ENCODE measurements at places on chromosomes 2 and 18.

DNA sequence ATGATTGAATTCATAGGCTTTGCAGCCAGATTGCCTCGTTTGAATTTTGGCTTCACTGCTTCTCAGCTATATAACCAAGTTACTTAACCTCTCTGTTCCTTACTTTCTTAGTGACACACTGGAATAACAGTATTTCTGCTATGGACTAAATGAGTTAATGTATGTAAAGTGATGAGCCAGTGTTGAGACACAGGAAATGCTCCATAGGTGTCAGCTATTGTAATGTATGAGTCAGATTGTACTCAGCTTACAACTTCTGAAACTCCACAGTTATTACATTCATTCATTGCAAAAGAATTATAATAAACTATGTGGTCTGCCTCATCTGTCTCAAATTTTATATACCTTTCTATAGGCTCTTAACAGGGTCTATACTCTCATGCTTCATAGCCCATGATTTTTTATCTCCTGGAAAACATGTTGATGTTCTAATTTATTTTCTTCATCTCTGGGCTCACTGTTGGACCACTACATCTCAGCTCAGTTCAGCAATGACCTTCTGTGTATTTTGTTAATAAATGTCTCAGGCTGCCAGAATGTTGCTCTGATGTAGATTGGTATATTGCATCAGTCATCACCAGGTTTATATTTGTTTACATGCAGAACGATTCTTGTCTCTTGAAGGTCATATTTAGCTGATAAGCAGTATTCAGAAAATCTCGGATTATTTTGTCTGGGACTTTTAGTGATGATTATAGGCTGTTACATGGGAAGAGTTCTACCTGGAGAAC lies 76.2 kb downstream of the MAP3K20 start:
- no peak for DNase-seq

GRCh38 chr18:77815666-77816338 lies 566.2 kb downstream of the GALR1 start:
- DNase-seq: no peak

GRCh38 chr2:162252153-162252552 lies 8.9 kb upstream of the FAP start:
- no peak for DNase-seq

DNA sequence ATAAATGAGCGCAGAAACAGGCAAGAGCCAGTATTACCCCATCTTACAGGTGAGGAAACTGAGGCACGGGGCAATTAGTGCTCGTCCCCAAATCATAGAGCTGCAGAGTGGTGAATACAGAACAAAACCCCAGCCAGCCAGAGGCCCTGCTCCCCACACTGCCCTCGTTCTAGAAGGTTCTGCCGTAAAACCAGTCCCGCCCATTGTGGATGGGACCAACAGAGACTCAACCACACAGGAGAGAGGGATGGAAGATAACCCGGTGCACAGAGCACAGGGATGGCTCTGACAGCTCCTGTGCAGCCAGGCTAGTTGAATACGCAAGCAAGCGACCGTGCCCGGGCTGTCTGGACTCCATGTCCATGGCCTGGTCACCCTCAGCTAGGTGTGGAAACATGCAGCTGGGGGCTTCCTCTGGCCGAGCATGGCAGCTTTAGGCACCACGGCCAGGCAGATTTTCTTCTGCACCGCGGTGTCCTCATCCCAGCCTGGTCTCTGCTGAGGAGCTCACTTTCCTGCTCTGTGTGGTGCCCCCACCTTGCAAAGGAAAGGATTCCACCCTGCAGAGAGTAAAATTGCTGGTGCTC lies 146.4 kb downstream of the TPO start:
- no peak for DNase-seq

DNA sequence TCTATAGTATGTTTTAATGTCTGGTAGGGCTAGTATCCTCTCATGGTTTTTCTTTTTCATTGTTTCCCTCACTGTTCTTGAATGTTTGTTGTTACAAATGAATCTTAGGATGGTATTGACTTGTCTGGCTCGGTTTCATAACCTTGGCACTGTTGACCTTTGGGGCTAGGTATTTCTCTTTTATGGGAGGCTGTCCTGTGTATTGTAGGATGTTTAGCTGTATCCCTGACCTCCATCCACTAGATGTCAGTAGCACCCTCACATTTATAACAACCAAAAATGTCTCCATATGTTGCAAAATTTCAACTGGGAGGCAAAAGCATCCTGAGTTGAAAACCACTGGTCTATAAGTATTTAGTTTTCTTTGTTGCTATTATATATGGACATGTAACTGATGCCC lies 7.0 kb upstream of the AOX1 start:
- DNase-seq: no peak

- DNase-seq: no peak
Observed at GRCh38 chr18:11820697-11821096, 30.5 kb upstream of the CHMP1B start.

- no peak for DNase-seq
Observed at GRCh38 chr2:106997204-106997603, 111.2 kb upstream of the ST6GAL2 start.

DNA sequence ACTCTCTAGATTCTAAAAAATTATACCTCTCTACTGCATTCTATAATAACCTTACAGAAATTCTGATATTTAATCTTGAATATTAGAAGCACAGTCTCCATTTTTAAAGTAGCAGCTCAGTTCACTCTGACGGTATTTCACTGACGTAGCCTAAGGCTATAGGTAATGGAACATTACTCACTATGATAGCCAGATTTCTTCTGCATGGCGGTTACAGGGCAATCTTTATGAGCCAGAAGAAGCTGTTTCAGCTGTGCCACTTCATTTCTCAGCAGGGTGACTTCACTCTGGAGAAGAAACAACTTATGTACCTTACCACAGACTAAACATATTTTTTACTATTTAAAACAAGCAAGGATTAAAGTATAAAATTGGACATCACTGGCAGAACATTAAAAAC lies 75.3 kb upstream of the CHN1 start:
- no peak for DNase-seq

GRCh38 chr2:101627285-101628029 lies 70.0 kb upstream of the MAP4K4 start:
- DNase-seq: no peak

GRCh38 chr2:207256476-207257207 lies 90.9 kb upstream of the KLF7 start:
- DNase-seq: no peak

DNA sequence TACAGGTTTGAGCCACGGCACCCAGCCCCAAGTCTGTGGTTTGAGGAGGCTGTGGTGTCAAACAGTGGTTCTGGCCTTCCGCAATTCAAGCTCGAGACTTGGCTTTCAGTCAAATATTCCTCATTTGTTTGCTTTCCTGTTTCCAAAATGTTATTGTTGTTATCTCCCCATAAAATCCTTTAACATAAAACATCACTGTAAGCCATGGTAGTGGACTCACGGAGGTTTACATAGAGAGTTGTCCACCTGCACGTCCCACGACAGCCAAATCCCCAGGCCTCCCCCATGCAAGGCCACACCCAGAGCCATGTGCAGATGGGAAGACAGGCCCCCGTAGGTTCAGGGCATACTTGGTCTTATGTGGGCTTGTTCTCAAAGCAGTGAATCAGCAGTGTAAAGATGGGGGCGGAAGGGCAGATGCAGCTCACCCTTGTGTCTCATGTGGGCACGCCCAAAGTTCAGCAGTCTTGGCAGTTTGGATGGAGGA lies 18.9 kb upstream of the ST3GAL5 start:
- no peak for DNase-seq

DNA sequence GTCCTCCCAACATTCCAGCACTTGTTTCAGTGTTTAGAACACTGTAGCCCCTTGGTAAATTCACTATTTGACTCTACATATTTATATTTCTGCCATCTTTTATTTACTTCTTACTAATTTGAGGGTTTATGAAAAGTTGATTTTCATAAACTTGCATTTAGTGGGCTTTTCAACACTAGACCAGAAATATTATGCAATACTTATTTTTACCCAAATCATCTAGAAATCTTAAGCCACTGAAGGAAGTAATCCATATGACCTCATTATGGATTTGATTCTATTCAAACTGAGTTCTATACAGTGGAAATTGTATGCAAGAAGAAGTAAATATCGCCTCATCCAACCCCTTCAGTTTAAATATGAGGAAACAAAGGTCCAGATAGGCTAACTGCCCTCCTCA lies 92.6 kb upstream of the VRK2 start:
- no peak for DNase-seq

DNA sequence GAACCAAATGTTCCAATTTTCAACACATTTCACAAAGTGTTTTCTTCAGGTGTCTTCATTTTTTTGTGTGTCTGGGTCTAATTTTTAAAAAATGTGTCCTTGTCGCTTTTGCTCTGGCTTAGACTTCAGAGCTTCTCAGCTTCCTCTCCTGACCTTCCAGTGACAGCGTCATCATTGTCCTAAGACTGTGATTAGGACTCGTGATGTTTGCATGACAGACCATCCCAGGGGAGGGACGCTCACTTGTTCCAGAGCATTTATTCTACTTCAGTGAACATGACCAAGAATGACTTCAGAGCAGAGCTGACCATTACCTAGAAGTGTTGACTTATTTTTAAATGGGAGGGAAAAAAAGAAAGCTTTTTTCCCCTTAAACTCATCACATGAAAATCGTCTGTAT lies 591.9 kb downstream of the IRS1 start:
- DNase-seq: no peak

DNA sequence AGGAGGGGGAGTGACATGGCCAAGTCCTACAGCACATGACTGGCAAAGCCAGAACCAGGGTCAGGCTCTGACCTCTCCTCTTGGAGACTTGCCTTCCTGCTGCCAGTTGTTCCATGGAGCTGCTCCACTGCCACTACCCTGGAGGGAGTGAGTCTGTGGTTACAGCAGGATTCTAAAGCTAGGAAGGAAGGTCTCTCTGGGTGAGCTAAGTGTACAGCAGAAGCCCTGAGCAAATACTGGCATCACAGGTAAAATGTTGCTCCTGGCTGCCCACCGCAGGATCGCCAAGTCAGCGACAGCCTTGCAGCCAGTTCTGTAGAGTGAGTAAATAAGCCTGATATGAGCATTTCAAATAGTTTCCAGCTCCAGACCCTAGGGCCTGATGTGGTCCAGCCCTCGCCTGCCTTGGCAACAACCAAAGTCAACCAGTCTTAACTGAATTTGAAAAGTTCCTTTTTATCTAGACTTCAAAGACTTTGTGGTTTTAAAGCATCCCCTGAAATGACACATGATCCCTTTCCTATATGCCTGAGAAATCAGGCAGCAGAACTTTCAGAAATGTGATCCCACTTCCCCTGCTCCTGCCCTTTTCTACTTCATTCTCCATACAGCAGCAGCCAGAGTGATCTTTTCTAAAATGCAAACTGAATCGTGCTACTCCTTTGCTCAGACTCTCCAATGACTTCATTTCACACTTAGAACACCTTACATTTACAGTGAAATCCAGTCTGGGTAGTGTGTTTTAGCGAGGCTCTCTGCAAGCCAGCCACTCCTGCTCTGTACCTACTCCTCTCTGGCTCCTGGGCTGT lies 114.3 kb downstream of the MGAT5 start:
- no peak for DNase-seq

- no peak for DNase-seq
Observed at GRCh38 chr18:45228796-45229388, 386.4 kb upstream of the SLC14A2 start.

- DNase-seq: no peak
Observed at GRCh38 chr2:143607231-143608062, 478.2 kb downstream of the ARHGAP15 start.

DNA sequence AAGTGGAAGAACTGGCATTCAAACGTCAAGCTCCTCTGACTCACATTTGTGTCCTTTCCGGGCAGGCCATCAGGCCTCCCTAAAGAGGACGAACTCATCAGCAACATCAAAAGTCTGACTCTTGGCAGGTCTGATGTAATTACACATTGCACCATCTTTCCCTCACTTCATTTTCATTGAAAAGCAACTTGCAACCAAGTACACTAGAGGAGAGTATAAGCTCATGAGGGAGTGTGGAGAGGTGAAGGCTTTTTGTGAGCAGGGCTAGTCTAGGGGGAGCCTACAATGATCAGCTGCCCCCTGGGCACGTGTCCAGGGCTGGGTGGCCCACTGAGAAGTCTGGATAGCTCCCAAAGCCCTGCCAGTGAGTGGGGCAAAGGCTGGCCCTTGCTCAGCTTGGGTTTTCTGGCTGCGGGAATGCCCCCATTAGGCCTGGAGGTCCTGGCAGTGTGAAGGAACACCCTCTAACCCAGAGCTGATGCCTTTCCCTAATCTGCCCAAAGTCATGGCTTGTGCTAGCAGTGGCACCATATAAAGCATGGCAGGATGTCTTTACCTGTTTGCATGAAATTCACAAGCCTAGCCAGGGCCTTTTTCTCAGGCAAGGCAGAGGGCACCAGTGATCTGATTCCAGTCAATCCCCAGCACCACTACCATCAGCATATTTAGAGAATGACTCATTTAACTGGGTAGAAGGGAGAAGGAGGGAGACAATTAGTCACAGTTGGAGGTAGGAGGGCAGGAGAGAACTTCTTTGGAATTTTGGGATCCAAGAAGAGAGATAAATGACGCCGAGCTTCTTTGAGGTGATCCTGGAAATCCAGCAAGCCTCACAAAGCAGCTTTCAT lies 8.5 kb upstream of the DAW1 start:
- no peak for DNase-seq

- no peak for DNase-seq
Observed at GRCh38 chr18:32707147-32707546, 65.7 kb downstream of the KLHL14 start.

DNA sequence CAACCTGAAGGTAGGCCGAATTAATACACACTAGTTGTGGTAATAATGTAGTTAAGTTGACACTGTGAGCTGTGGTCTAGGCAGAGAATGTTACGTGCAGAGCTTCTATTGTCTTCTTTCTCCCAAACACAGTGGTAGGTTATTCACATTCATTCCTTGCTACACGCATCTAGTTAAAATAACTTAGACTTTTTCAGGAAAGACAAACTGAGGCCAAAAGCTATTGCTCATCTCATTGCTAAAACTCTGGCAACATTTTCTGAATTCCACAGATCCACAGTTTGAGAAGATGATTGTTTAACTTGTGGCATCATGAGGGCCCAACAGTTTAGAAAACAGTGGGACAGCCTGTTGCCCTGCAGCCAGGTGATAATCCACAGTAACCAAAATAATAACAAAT lies 850.4 kb upstream of the FSHR start:
- no peak for DNase-seq

- no peak for DNase-seq
Observed at GRCh38 chr2:85302121-85302520, 25.7 kb downstream of the TGOLN2 start.

- no peak for DNase-seq
Observed at GRCh38 chr2:237073552-237073951, 12.1 kb upstream of the COPS8 start.

DNA sequence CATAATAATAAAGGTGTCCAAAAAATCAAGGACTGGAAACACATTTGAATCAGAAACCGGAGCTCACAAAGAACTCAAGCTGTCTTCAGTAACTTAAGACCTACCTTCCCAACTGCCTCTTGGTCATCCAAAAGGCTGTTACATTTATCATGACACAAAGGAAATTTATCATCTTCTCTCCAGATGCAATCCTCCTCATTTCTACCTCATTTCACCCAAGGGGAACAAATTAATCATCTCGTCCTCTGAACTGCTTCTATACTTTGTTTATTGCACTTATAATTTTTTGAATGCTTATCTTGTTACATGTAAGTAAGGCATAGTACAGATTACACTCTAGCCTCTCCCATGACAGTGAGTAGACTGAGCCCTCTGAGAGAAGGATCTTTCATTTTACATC lies 105.1 kb upstream of the RGPD4 start:
- no peak for DNase-seq

GRCh38 chr18:75407468-75408437 lies 19.8 kb downstream of the SMIM21 start:
- DNase-seq: no peak

- no peak for DNase-seq
Observed at GRCh38 chr18:14768241-14768640, 20.3 kb downstream of the ANKRD30B start.

- DNase-seq: no peak
Observed at GRCh38 chr2:172993139-172993538, 82.5 kb upstream of the MAP3K20 start.
